ENCODE measurements at places on chromosomes 7 and 10. TPM values are rescaled to one million over a fixed set of nuclear protein-coding genes. Genes with fewer than 3 reads are reported as not detected.

- no peak for DNase-seq
These were observed 82.6 kb downstream of the CACNB2 start for GRCh38 chr10:18222866-18223265.

DNA sequence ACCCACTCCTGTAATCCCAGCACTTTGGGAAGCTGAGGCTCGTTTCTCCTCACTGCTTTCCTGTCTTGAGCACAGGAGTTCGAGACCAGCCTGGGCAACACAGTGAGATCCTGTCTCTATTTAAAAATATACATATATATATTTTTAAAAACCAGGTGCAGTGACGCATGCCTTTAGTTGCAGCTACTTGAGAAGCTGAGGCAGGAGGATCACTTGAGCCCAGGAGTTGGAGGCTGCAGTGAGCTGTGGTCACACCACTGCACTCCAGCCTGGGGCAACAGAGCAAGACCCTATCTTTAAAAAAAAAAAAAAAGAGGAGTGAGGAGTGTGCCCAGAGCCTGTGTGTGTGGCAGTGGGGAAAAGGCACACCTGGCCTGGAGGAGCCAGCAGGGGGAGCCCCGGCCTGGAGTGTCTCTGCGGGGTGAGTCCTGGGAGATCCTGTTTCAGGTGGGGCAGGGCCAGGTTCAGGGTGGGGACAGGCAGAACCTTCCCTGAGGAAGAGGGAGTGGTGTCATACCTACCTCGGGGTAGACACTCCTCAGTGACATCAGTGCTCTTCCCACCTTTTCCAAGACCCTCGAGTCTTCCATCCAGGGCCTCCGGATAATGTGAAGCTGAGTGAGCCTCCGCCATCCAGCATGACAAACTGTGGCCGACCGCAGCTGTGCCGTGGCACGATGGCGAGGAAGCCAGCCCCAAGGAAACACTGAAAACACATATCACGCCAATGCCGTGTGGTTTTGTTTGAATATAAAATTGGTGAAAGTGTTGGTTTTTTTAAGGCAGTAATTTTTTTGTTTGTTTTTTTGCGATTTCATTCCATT, 9.0 kb upstream of the ARPC1B start:
- DNase-seq, result peak; percentile 47

- DNase-seq, result no peak
These were observed 265.6 kb downstream of the PTEN start for GRCh38 chr10:88129013-88129412.

GRCh38 chr7:138753150-138753518, 44.7 kb upstream of the TMEM213 start:
- no peak for DNase-seq

SUGCT gene
- 2.3 TPM for total RNA-seq

CALCR gene
- not detected for total RNA-seq

OR2A42 gene
- not detected for total RNA-seq

MLXIPL gene
- not detected for total RNA-seq

FAM24B gene
- total RNA-seq, result 11.2 TPM

SLC26A5 gene
- not detected for total RNA-seq
